Stimulated activated CD8-positive, alpha-beta memory T cell treated with anti-CD3 and anti-CD28 coated beads, Interleukin-4, amount 100 ng/mL, for 4 hours (primary cell): ENCODE measurements at places on chromosomes 6 and 20.

DNA sequence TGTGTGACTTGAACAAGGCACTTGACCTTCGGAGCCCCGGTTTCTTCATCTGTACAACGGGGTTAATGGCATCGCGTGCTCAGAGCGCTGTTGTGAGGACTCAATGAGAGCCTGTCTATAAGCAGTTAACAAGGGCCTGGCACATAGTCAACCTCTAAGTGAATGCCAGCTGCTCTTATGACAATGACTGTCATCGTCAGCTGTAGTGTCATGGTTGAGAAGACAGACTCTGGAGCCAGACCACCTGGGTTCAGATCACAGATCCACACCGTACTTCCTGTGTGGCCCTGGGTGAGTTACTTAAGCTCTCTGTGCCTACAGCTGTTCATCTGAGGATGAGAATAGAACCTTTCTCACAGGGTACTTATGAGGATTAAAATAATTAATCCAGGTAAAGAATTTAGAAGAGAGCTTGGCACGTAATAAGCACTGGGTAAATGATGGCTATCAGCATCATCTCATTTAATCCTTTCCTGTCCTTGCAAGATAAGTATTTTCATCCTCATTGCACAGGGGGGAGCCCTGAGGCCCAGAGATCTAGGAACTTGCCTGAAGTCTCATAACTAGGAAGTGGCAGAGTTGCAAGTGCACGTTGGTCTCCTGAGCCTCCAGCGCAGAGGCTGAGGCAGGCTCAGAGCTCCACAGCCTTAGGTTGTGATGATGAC is 105.3 kb downstream of the EYA2 start:
- DNase-seq: no peak

DNA sequence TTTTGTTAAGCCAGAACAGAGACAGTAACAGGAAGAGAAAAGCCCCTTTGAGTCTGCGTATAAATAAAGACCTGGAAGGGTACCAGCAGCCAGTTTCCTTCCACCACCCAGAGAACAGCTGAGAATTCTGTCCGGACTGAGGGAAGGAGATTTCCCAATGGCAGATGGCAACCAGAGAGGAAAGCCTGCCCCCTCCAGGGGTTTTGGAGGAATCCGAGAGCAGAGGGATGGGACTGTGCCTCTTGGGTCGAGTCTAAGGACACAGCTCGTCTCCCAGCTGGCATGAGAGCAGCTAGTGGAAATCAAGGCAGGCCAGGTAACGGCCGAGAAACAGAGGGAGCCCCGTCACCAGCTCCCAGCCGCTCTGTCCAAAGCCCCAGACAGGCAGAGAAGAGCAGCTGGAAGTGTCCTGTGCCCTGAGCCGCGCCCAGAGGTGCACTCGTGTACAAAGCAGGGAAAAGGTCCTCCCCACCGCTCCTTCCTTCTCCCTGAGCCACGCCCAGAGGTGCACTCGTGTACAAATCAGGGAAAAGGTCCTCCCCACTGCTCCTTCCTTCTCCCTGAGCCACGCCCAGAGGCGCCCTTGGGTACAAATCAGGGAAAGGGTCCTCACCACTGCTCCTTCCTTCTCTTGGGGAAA is 134.0 kb upstream of the SNX9 start:
- DNase-seq: no peak

DNA sequence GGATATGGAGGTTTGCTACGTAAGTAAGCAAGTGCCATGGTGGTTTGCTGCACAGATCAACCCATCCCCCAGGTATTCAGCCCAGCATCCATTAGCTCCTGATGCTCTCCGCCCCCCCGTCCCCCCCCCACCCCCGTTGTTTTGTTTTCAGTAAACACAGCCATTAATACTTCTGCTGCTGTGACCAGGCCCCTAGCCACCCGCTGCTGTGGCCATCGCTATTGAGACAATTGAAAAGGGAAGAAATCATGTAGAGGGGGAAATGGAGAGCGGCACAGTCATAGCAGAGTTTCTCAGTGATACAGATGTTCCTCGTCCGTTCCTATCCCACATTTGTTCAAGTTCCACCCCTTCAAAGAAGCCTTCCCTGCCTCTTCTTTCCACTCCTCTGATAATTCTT is 24.9 kb downstream of the SLC35D3 start:
- no peak for DNase-seq

DNA sequence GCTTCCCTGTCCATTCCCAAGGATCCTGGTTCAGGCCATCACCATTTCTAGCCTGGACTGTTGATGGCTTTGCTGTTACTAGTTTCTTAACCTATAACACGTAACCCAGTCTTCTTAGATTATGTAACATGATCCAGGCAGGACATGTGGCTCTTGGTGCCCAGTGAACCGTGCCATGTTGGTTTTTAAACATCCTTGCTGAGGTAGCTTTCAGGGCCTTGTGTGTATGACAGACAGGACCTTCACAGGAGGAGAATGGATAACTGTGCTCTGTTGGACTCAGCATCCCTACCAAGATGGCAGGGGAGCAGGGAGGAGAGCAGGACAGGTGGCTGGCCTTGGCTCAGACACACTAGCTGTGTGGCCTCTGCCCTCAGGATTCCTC is 46.8 kb downstream of the PANK2 start:
- DNase-seq: no peak

- DNase-seq: no peak
Measured at GRCh38 chr6:170232186-170233002, 58.5 kb downstream of the DLL1 start.

DNA sequence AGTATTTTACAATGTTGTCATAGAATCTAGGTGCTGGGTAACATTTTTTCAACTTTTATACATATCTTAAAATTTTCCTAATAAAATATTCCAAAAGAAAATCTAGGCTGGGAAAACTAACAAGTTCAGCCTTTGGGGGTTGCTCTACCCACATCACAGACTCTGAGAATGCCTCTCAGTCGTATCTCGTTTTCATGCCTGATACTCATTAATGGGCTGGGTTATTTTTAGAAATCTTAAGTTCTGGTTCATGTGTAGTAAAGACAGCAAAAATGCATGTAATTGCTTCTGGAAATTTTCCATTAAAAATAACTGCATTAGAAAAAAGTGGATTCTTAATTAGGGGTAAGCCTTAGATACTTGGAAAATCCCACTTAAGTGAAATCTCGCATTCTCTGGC is 149.3 kb downstream of the SLC24A3 start:
- no peak for DNase-seq

- no peak for DNase-seq
Measured at GRCh38 chr20:50429412-50429811, 80.8 kb upstream of the PTPN1 start.

GRCh38 chr20:31608251-31608945 is 3.3 kb downstream of the ID1 start:
- DNase-seq: no peak

- DNase-seq: no peak
Measured at GRCh38 chr20:14067603-14068002, 72.3 kb downstream of the MACROD2 start.

- no peak for DNase-seq
Measured at GRCh38 chr6:169976301-169977081, 225.1 kb downstream of the ERMARD start.
